ENCODE measurements at places on chromosomes 1 and 21.

DNA sequence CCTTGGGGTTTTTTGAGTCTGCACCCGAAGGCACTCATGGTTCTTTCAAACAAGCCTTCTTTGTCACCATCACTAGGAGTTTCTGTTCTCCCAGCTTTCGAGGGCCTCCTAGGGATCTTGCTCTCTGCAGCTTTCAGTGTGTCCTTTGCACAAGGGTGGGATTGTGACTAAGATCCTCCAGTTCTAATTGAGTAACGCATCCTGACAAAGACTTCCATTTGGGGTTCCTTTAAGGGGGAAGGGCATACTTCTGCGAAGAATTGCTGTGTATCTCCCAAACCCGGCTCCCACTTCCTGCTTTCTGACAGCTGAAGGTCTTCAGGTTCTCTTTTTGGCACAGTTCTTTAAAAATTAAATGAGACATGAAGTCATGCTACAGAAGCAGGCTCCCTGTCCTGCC lies 139.4 kb downstream of the EDEM3 start:
- no peak for DNase-seq

DNA sequence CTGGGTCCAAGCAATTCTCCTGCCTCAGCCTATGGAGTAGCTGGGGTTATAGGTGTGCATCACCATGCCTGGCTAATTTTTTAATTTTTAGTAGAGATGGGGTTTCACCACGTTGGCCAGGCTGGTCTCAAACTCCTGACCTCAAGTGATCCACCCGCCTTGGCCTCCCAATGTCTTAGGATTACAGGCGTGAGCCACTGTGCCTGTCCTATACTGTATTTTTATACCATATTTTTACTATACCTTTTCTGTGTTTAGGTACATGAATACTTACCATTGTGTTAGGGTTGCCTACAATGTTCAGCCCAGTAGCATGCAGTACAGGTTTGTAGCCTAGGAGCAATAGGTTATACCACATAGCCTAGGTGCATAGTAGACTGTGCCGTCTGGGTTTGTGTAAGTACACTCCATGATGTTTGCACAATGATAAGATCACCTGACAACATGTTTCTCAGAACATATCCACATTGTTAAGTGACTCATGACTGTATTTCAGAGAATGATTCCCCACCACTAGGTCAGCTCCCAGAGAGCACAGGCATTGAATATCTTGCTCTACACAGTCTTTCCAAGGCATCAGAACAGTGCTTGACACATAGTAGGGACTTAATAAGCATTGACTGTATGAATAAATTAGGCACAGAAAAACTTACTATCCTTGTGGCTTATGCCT lies 6.0 kb upstream of the CITED4 start:
- peak; percentile 41 for DNase-seq

GRCh38 chr21:42843056-42843455 lies 36.3 kb downstream of the WDR4 start:
- no peak for DNase-seq

DNA sequence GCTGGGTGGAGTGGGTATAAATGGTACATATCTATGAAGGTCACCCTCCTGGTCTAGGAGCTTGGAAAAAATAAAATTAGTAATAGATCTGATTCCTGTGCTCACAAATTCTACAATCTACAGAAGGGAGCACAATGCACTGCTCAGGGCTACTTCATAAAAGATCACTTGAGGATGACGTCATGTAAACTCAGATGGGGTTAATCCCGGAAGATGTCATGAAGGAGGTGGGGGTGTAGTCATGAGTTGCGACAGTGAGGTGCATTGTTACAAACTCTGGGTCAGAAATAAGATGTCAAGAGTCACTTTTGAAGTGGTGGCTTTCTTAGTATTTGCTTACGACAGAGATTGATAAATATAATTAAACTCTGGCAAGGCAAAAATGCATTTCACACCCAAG lies 68.2 kb downstream of the LHX9 start:
- no peak for DNase-seq

- DNase-seq: no peak
Observed at GRCh38 chr1:111821121-111821745, 65.5 kb downstream of the DDX20 start.

GRCh38 chr1:167428395-167428794 lies 89.9 kb downstream of the CD247 start:
- no peak for DNase-seq

DNA sequence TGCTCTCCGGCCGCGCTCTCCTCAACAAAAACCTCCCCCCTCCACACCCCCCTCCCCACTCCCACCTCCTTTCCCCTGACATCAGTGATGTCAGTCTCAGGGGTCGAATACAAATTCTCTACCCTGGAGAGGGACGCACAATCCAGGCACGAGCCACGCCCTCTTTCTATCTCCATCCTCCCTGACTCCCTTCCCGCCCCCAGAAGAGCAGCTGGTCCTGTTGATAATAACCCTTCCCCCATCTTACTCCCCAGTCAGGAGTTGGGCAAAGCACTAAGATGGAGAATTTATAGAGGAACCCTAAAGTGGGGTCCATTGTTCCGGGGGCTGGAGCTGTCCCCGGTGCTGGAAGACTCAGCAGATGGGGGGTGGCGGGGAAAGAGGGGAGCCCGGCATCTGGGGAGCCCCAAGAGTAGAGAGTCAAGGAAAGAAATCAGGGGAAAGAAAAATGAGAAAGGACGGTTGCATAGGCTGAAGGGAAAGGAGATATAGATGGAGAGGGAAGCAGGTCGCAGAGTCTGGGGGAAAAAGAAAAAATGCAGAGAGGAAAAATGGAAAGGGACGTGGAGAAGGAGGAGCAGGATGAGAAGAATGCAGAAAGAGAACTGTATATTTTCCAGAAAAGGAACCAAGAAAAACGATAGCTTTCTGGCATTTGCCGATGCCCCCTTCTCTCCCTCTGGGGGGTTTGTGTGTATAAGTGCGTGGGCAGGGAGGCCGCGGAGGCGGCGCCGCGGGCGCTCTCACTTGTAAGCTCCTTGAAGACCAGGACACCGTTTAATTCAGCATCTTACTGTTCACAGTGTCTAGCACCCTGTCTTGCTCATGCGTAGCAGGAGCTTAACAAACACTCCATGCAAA lies at the start of gene CELF3:
CELF3 (minus strand) TSS at position 33 of the 861 bp plus-strand sequence. CDS start 783 bp downstream, outside the sequence.
- peak; percentile 97 for DNase-seq

DNA sequence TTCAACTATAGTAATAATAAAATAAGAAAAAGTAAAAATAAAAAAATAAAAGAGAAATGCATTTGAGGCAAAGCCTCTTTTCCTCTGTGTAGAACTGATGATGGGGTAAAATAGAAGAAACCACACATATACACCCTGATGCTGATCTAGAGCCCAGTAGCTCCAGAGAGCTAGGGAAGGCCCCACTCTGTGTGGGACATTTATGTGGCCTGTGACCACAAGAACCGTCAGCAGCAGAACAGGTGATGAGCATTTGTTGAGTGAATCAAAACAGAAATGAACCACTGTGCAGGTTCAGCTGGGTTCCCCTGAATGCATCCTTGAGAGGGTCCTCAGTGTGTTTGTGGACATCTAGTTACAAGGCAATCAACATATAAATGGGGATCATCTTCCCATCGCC lies 221.8 kb upstream of the HOOK1 start:
- DNase-seq: no peak

DNA sequence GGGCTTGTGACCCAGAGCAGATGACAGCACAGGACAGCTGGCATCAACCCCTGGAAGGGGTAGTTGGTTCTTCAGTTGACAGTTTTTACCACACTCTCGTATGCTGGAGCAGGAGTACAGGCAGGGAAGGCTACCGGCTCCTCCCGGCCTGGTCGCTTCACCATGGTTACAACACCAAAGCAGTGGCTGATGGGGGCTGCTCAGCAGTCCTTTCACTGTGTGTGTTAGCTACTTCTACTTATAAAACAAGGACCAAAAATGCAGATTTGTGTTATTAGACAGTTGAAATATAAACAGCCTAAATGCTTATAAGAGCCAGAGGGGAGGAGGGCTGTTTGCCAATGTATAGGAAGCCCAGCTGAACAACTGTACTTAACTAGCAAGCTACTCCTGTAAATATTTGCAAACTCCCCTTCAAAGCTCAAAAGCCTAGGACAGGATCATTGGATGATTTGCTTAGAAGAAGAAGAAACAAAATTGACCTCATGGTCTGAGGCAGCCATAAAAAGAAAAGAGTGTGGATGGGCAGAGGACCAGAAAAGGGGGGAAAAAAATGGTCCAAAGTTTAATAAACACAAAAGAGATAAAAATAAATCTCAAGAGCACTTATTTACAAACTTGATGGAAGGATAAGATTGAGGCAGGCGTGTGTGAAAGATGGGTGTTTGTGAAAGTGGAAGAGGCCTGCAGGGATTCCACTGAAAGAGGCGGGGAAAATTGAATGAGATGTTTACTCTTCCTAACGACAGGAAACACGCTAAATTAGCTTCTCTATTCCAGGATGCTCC lies 57.1 kb downstream of the TGFB2 start:
- DNase-seq: no peak

DNA sequence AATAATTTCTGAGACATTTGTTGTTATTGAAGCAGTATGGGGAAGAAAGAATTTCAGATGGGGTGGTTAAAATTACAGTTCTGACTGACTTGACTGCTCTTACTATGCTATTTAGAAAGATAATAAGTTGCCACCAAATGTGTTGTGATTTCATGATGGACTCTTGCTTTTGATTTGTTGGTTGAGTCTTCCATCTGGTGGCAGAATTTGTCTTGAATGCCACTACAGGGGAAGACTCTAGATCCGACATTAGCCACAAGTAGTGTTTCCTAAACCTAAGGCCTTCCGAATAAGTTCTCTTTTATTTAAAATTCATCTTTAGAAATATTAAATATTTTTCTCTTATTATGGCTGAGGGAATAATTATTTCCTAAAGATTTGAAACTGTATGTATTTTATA lies 190.9 kb upstream of the ADGRL4 start:
- no peak for DNase-seq

GRCh38 chr21:36825658-36826057 lies 126.7 kb downstream of the SIM2 start:
- DNase-seq: no peak

DNA sequence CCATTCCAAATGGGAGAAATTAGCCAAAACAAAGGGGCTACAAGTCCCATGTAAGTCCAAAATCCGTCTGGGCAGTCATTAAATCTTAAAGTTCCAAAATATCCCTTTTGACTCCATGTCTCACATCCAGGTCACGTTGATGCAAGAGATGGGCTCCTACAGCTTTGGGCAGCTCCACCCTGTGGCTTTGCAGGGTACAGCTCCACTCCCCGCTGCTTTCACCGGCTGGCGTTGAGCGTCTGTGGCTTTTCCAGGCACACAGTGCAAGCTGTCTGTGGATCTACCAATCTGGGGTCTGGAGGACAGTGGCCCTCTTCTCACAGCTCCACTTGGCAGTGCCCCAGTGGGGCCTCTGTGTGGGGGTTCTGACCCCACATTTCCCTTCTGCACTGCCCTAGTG lies 130.2 kb downstream of the TPR start:
- DNase-seq: peak; percentile 20

DNA sequence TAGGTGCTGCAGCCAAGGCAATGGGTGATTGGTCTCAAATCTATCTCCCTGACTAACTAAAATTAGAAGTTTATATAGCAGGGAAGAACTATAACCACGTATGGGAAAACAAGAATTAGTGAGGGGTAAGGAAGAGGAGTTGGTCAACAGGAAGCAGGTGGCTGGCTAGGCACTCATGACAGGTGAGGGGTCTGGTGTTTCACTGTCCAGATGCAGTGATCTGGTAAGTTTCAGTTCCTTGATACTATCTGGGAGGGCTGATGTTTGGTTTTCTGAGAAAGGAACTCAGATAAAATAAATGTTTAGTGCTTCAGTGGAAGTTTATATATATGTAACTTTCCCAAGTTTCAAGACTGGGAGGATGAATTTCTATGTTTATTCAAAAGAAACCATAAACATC lies 11.6 kb upstream of the POU2F1 start:
- no peak for DNase-seq

DNA sequence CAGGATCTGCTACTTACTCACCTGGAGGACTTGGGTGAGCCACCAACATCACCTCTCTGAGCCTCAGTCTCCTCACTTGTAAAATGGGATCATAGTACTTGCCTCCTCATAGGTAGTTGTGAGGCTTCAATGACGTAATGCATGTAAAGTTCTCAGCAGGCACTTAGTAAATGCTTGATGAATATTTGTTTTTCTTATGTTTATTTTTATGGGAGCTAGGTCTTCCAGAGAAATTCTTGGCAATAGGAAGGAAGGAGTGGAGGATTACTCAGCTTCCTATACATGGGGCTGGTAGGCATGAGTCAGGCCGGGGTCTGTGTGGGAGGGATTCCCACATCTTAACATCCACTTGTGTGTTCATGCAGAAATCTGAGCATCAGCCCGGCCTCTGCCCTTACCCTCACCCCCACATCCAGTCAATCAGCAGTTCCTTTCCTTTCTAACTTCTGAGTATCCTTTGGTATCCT lies 95.4 kb upstream of the USP24 start:
- no peak for DNase-seq

GRCh38 chr1:6832531-6833188 lies 47.4 kb downstream of the CAMTA1 start:
- no peak for DNase-seq

DNA sequence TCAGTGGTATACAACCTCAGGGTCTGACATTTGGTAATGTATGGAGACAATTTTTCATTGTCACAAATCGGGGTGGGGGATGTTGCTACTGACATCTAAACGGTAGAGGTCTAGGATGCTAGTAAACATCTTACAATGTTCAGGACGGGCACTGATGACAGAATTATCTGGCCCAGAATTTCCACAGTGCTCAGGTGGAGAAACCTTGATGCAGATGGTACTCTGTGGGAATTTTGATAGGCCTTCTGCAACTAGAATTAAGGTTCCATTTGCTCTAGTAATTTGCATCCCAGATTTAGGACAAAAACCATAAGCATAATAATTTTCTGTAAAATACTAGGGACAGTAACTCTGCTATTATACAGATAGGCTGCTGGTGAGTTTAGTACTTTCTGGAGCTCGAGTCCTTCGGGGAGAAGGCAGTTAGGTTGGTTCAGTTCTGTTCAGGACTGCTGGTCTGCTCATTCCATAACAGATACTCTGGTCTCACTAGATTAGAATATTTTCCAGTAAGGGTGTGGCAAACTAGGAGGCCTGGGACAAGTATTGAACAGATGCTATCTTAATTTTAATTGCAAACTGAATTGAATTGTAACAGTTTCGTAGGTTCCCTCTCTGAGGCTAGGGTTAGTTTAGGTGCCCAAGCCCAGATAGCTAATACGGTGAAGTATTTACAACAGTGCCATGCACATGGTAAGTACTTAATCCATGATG lies 11.4 kb downstream of the METTL13 start:
- DNase-seq: peak; percentile 41

All from erythroblast (primary cell).